ENCODE measurements at places on chromosomes 13 and 19. TPM values are rescaled to one million over a fixed set of nuclear protein-coding genes. Genes with fewer than 3 reads are reported as not detected.

Gene ZNF737
- 0.12 TPM for total RNA-seq

Gene ZSCAN1
- total RNA-seq, result not detected

Gene FPR2
- total RNA-seq, result not detected

Gene PRDX2
- 1.1 TPM for total RNA-seq

Gene AP1M2
- 60.3 TPM for total RNA-seq

Gene CRX
- total RNA-seq, result not detected

Gene GTF2F1
- 60.3 TPM for total RNA-seq

Gene LMTK3
- 4.6 TPM for total RNA-seq

Gene GARIN5A
- total RNA-seq, result 1.9 TPM

All from A549 treated with RU486 at 1 μM for 4 hours (cell line).